Activated CD4-positive, alpha-beta T cell treated with anti-CD3 and anti-CD28 coated beads, Interleukin-2, amount 10 ng/mL, durations not matched to agents 7 days and 5 days (primary cell): ENCODE measurements at places on chromosomes 12 and 14.

DNA sequence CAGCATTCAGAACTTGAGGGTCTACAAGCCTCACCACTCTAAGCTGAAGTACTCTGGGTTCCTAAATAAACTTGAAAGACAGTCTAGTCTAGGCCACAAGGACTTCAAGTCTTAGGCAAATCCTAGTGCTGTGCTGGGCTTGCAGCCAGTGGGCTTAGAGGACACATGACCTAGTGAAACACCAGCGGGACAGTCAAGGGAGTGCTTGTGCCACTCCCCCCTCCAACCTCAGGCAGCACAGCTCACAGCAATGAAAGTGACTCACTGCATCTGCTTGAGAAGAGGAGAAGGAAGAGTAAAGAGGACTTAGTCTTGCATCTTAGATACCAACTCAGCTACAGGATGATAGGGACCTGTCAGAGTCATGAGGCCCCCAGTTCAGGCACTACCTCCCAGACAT, 438.1 kb downstream of the IPO8 start:
- DNase-seq = no peak

GRCh38 chr12:124174451-124175348, 120.2 kb upstream of the RFLNA start:
- DNase-seq = no peak

DNA sequence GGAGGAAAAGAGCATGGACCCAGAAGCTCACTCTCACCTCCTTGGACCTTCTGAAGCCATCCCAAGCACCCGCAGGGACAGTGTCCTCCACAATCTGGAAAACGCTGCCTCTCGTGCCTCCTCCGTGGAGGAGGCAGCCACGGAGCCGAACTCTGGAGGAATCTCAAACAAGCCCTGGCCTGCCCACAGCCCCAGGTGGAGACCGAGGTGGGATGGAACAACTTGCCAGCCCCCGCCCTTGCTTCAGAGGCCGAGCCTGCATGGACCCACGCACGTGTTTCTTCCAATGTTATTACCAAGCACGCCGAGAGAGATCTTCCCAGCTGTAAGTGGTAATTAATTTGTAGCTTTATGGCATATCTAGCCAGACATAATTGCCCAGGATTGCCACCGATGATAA, 61.3 kb downstream of the SCARB1 start:
- DNase-seq = no peak

DNA sequence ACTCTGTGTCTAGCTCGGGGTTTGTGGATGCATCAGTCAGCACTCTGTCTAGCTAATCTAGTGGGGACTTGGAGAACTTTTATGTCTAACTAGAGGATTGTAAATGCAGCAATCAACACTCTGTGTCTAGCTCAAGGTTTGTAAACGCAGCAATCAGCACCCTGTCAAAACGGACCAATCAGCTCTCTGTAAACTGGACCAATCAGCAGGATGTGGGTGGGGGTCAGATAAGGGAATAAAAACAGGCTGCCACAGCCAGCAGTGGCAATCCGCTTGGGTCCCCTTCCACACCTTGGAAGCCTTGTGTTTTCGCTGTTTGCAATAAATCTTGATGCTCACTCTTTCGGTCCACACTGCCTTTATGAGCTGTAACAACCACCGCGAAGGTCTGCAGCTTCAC, 920.7 kb upstream of the FOXG1 start:
- DNase-seq = no peak

DNA sequence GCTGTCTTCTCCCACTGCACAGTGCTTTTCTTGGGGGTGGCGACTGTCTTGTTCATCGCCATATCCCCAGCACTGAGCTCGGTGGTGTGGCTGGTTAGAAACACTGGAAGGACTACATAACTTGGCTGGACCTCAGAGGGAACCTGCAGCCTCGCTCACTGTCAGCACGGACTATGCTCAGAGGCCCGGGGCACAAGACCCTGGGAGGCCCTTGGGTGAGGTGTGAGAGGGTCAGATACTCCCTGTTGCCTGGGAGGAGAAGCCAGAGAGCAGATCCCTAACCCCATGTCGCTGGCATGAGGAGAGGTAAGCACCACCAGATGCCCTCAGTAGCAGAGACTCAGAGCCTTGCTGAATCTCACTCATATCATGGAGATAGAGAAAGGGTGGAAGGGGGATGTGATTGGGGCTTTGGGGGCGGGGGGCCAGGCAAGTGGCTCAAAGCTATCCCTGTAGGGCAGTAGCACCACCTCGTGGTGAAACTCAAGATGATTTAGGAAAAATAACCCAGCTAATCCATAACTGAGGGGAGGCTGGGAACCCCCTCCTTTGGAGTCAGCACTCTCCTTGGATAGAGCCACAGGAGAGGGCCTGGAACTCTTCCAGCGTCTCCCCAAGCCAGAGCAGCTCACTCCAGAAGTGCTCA, 18.7 kb upstream of the HDAC7 start:
- DNase-seq = peak; percentile 57

DNA sequence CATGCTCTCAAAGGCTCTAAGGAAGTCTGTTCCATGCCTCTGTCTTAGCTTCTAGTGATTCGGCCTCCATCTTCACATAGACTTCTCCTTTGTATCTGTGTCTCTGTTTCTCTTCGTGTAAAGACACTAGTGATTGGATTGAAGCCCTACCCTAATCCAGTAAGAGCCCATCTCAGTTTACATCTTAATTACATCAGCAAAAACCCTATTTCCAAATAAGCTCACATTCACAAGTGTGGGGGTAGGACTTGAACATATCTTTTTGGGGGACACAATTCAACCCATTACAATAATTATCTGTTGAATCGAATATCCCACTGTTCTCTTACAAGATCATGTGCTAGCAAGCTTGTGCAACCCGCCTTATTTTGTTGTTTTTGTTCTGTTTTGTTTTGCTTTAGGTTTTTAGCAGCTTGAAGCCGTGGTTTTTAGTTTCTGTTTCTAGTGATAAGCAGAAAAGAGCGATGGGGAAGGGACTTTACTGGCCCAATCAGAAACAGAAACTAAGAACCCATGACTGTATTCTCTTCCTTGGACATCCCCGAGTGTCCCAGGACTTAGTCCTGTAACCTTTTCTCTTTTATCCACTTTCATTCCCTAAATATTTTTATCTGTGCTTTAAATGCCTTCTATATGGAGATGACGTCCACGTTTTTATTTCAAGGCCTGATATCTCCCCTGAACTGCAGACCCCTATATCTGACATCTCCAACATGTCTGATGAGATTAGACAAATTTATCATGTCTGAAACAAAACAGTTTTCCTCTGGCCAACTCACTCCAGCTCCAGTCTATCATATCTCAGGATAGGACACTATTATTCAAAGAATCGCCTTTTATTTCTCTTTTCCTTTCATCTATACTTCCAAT, 353.0 kb downstream of the CCDC91 start:
- DNase-seq = no peak

GRCh38 chr12:264269-264668, 1.6 kb upstream of the SLC6A13 start:
- DNase-seq = no peak

DNA sequence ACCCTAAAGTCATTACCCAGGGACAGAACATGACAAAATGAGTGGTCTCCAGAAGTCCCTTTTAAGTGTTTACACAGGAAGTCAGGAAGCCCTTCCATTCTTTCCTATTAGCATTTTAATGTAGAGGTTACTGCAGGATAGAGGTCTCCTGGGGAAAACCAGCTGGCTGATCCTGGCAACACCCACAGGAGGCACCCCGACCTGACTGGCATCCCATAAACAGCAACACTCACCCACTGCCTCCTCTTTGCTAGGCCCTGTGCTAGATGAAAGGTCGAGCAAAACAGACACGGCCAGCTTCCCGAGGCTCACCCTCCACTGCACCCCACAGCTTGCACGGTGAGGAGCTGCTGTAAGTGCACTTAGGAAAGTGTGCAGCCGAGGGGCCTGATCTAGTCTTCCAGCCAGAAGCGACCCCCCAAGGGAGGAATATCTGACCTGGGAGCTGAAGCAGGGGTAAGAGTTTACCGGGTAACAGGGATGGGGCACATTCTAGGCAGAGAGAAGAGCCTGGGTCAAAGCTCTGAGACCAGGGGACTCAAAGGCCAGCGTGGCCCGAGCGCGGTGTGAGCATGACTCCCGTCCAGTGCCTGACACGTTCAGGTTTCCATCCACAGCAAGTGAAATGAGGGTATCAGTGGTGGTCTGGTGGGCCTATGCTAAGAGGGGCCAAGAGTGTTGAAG, 9.0 kb downstream of the DAZAP2 start:
- DNase-seq = no peak

- no peak for DNase-seq
Measured at GRCh38 chr12:94260717-94261116, 112.3 kb downstream of the PLXNC1 start.

DNA sequence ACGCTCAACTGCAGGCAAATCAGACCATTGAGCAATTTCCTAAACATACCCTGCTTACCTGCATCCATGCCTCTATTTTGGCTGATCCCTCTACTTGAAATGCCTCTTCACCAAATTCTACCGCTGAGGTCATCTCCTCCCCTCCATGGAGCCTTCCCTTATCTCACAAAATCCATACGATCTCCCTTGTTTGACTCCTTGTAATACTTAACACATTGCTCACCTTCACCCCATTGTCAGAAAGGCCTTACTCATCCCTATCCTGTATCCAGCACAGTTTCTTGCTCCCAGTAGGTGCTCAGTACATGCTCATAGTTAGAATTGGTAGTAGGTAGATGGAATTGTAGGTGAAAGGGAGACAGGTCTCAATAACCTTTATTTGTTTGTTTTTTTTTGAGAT, 5.4 kb downstream of the DDN start:
- no peak for DNase-seq

GRCh38 chr12:95838125-95838524, 20.6 kb upstream of the SNRPF start:
- no peak for DNase-seq

GRCh38 chr12:96242597-96242996, 48.4 kb downstream of the ELK3 start:
- no peak for DNase-seq

- DNase-seq = no peak
Measured at GRCh38 chr14:68649476-68650189, 143.2 kb downstream of the ZFP36L1 start.

GRCh38 chr12:117235261-117235660, 45.0 kb upstream of the FBXO21 start:
- DNase-seq = no peak

DNA sequence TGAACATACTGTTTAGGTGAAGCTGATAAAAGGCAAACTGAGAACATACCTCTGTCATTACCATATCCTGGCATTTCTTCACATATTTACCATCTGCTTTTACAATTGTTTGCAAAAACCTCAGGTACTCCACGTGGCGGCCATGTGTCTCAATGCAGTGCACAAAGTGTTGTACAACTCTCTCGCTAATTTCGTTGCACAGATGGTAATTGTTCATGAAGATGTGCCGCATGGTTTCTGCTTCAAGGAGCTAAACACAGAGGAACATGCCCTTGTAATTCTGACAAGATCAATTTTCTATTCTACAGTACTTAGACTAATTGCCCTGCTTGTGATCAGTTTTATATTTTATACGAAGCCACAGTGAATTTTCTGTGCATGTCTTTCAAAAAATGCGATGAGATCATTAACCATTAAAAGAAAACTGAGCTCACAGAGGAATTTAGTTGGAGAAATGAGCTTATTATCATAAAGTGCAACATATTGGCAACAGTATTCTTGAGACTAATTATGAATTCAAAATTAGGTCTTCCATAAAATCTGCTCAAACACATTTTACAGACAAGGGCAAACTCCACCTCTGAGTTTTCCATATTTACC, 233.8 kb downstream of the ITPR2 start:
- DNase-seq = no peak

DNA sequence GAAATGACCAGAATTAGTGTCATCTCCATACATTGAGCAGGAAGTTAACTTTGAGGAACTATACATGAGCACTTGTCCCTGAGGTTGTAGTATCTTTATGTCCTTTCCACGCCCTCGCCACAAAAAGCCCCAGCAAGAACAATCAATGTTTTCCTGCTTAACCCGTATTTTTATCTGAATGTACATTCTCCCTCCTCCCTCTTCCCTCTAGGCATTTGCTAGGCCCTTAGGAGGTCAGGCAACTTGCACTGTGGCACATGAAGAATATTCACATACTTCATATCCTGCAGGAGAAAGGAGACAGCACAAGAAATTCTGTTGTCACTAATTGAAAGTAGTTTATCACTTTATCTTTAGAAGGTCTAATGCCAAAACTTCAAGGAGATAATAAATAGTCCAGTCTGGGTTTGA, 18.1 kb upstream of the DUSP6 start:
- no peak for DNase-seq

DNA sequence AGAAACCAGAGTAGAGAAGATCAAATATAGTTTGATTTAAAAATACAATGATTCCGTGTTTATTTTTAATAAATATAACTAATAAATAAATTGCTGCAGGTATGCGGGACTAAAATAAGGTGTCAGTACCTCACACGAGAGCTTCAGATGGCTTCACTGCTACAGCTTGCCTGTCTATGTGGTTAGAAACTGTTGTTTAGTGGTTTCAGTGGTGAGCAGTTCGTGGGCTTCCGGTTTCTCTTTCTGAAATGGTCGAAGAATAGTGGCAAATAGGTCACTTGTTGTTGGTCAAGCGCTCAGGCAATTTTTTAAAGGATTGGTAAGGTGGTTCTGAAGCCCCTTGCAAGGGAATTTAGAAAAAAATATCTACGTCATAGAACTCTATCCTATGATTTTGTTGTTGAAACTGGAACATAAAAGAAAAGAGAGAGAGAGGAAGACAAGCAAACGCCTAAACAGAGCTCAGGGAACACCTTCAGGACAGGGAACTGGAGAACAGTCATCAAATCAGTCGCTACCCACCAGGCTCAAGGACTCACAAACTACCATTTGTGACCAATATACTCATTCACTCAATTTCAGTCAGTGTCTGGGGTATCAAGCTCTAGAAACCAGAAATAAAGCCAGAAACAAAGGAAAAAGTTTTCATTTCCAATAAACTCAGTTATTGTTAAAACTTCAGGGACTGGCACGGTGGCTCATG, 31.3 kb downstream of the GABARAPL1 start:
- DNase-seq = peak; percentile 24

GRCh38 chr14:84726471-84726870, 803.5 kb upstream of the FLRT2 start:
- DNase-seq = no peak

DNA sequence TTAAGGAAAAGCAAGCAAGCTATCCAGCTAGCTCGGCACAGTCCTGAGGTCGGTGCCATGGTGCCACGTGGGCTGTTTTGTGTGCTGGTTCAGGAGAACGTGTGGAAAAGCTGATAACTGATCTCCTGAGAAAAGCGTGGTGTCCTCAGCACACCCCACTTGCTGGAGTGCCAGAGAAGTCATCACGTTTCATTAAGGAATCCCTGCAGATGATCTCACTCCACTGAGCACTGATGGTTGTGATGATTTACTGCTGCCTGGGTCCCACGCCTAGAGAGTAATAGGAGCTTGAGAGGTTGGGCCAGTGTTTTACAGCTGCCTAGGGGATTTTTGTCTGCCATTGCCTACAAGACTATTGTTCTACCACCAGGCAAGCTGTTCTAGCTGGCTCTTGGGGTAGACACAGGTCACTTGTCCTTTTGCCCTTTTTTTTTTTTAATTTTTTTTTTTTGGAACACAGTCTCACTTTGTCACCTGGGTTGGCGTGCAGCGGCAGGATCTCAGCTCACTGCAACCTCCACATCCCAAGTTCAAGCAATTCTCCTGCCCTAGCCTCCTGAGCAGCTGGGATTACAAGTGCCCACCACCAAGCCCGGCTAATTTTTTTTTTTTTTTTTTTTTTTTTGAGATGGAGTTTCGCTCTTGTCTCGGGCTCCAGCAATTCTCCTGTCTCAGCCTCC, 42.3 kb upstream of the EVL start:
- no peak for DNase-seq

- DNase-seq = no peak
Measured at GRCh38 chr12:64526859-64527258, 74.9 kb downstream of the TBK1 start.

GRCh38 chr14:106442857-106443256, 916.5 kb downstream of the TMEM121 start:
- DNase-seq = peak; percentile 55
